Epithelial cell of proximal tubule (primary cell): ENCODE measurements at places on chromosomes 3 and 15.

DNA sequence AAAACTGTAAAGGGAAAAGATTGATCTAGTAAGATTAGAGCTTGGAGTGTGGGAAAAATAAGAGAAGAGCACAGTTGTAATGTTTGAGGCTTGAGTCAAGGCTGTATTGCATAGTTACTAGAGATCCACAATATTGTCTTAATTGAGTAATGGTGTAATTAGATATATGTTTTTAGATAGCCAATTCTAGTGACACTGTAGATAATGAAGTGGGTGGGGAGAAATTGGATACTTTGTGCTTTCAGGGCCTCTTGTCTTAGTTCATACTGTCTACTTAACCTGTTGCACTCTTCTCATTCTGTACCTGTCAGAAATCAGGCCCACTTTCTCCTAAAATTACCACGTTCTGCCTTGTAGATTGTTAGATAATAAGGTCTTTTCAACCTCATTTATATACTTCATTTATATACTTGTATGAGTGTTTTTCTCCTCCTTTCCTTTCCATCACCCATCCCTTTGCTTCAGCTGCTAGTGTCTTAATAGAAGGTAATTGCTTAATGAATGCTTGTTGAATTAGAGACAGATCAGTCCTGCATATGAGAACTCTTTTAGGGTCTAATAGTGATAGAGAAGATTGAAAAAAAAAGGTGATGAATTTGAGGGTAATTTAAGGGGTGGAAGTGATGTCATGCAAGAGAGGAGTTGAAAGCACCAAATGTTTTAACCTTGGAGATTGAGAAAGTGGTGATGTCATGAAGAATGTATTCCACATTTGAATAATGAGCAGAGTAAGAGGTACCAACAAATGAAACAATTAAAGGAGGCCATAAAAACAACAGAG lies 32.0 kb downstream of the PIK3CA start:
- no peak for DNase-seq

DNA sequence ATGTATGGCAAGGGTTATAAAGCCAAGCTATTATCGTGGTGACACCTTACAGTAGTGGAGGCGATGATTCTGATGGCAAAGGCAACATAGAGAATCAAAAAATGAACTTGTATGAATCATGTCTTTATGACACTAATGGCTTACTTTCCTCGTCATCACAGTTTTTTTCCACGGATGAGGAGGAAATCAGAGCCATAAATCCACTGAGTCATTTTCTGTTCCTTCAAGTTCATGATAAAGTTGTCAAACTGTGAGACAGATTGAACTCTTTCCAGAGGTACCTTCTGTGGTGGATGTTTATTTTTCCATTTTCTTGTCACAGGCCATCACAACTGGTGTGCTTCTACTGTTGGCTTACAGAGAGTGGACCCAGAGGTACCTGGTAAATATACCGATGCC lies 8.5 kb downstream of the TMEM212 start:
- DNase-seq: no peak

DNA sequence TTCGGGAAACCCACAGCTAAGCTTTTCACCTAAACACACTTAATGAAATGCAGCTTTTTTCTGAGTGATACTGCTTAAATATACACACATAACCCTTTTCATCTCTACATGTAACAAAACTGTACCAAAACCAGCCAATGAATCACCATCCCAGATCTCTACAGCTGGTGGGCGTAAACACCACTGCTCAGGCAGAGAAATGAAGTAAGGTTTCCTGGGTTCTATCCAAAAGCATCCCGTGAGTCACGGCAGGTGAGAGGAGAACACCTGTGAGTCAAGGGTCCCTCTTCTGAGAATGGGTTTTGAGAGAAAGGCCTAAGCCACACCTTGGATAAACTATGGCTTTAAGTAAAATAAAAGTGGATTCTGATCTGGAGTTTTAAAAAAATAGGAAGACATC lies 2.6 kb downstream of the CLDN1 start:
- no peak for DNase-seq

DNA sequence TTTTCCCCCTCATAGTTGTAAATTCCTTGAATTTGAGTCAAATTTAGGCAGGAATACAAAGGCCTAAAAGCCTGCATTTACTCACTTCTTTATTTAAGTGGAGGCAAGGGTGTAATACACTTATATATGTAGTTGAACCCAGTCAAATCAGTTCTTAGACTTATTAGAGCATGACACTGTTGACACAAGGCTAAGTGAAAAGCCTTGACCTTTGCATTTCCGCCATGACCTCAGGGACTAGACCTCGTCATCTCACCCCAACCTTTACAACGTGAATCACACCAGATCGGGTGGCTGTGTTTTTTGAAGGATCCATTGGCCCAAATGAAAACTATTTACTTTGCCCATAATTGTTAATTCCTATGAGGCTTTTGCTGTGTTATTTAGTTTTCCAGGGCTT lies 774.4 kb downstream of the ROBO1 start:
- no peak for DNase-seq

DNA sequence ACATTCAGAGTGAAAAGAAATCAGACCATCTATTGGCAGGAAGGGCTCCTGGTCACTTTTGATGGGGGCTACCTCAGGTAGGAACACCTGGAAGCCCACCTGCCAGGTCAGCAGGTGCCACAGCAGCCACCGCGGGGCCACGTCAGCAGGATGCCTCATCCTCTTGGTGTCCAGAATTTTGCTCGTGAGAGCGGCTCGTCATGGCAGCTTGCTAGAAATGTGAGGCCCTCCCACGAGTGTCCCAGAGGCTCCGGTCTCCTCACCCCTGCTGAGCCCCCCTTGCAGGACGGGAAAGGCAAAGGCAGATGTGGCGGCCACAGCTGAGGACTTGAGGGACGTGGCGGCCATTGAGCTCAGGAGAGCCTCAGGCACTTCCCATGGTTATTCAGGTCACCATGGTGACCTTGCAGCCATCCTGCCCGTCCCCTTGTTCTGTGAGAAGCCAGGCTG lies 129.4 kb downstream of the LRRK1 start:
- no peak for DNase-seq

GRCh38 chr3:140378571-140379340 lies 299.1 kb upstream of the TRIM42 start:
- no peak for DNase-seq

DNA sequence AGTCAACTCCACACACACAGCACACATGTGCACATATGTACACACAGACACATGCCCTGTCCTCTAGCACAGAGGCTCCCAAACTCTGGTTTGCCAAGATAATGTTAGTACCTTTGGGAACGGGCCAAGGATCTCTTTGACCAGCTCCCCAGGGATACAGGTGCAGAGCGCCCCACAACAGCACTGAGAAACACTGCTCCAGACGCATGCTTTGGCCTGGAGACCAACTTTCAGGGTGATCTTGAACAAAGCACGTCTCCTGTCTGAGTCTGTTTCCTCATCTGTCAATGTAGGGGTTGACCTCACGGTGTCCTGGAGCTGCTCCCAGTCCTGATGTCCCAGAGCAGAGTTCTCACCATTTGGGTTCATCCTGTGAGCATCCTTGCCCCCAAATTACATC lies 15.9 kb upstream of the SKOR1 start:
- no peak for DNase-seq

- DNase-seq: peak; percentile 76
Observed at GRCh38 chr3:177776661-177777101, 579.4 kb upstream of the TBL1XR1 start.

DNA sequence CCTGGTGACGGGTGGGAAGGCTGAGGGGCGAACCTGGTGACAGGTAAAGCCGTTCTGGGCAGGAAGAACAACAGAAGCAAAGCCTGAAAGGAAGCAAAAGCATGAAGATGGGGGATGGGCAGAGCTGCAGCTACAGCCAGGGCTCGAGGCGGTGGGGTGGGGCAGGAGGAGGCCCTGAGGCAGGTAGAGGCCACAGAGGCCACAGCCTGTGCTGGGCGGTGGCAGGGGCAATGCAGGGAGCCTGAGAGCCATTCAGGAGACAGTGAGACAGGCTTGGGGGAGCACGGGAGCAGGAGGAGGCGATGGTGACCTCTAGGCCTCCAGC lies 8.2 kb downstream of the PCSK6 start:
- no peak for DNase-seq

- no peak for DNase-seq
Observed at GRCh38 chr15:36886191-36886590, 214.2 kb downstream of the MEIS2 start.

DNA sequence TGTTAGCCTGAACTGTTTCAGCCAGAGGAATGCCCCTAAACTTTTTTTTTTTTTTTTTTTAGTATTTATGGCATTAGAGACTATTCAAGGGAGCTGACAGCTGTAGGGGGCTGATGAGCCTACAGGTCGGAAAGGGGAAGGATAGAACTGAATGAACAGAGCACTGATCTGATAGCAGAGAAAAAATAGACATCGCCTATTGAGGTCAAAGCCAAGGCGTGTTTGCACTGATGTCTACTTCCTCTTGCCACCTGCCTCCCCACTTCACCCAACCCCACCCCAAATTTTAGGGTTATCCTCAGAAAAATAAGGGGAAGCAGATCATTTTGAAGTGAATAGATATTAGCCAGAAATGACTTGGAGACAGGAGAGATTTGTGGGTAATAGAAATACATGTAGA lies 3.0 kb upstream of the ZMAT3 start:
- DNase-seq: no peak

DNA sequence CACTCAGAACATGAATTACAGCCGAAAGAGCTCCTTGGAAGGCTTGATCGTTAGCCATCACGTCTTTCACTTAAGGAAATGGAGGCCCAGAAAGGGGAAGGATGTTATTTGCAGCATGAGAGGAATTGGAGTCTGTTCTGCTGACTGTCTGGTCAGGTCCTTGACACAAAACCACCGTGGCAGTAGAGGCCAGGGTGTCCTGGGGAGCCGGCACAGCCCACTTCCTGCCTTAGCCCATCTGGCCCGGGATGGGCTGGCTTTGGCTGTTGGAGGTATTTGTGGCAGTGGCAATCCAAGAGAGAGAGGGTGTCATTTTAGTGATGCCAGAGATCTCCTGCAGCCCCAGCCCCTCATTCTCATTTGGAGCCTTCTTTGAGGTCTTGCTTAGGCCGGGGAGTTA lies 37.4 kb downstream of the ST6GAL1 start:
- DNase-seq: no peak

DNA sequence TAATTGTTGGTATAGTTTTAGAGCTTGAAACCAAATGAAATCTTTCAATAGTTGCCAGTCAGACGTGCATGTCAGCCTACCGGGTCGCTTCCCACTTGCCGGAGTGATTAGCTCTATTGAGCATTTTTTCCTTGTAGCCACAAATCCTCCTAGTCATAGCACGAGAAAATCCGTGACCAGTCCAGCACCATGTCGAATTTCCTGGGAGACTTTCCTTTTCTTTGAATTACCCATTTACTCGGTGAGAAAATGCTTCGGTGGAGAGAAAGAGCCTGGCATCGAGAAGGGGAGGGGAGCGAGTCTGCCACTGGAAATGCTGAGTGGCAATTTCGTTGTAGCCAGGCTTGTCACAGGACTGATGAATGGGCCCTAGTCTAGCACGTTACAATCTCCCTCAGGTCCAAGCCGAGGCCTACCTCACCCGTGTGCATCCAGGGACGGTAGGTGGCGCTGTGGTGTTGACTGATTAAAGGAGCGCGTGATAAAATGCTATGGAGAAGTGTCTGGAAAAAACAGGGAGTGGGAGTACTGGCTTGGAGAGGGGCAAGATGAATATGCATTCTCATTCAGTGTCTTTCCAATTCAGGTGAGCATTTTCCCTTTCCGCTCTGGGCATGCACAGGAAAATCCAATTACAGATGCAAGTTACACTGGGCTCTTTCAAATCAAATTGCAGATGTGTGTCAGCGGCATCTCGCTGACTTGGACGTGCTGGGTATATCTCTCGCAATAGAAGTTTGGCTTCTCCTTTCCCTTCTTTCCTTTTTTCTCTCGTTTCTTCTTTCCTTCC lies 238.8 kb downstream of the EDEM1 start:
- peak; percentile 36 for DNase-seq

DNA sequence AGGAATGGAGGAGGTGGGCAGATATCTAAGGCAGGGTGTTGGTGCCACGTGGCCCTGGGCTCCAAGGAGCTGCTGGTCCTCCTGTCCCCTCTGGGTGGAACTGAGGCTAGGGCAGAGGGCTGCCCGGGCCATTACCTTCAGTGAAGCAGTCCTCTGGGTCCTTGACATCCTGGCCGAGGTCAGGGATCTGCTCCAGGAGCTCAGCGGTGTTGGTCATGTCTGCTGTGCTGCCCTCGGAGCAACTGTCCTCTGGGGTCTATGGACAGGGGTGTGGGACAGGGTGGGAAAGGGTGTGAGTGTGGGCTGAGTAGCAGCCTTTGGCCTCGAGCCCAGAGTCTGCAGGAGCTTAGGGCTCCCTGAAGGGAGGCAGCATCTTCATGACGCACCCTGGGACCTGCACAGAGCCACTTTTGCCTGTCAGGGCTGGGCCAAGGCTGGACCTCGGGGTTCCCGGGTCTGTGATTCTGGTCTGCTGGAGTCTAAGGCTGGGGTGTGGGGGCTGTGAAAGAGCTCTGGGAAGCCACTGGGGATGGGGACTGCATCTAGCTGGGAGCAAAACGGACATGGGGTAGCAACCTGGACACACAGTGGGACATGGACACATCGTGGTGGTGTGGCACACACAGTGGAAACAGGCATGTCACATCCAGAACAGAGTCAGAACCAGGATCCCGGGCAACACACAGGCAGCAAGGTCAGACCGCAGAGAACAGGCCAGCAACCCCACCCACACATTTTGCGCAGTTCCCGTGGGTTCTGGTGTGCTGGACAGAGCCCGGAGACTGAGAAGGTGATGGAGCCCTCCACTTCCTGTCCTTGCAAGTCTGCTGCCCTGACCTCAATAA lies 72.7 kb downstream of the SCN5A start:
- no peak for DNase-seq
